Spleen (tissue), 13 donors: ENCODE measurements at places on chromosomes 3 and 15. TPM values are rescaled to one million over a fixed set of nuclear protein-coding genes. Genes with fewer than 3 reads are reported as not detected.

DNA sequence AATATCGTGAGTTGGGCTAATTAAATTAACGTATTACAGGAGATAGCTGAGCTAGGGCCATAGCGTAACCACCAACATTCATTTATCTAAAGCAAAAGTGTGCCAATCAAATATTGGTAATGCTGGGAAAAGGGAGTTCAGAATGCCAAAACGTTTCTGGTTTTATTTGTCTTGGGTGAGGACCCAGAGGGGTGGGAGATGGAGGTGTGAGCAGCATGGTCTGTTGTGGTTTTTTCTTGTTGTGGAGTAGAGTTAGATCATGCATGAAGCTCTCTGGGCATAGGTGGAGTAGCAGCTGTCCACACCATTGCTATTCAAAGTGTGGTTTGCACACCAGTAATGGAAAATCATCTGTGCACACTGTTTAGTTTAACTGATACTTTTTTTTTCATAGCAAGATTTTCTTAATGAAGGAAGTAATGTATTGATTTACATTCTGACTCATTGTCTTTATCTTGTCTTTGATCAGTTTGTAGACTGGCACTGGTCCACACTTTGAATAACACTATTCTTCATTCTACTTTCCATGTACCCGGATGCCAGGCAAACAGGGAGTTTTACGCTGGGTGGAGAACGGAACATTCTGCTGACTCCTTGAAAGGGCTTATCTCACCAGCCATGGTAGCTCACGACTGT is 50.8 kb upstream of the CRTC3 start:
- no peak for DNase-seq

GRCh38 chr3:42159706-42160472 is 68.7 kb downstream of the TRAK1 start:
- peak; percentile 77 for DNase-seq

Gene SNTN
- total RNA-seq = not detected

GRCh38 chr3:117302428-117302827 is 592.8 kb downstream of the TUSC7 start:
- DNase-seq = no peak

Gene ZNF385D
- 3.2 TPM for total RNA-seq

- DNase-seq = no peak
These were observed 6.7 kb downstream of the ZBTB47 start for GRCh38 chr3:42660131-42660715.

GRCh38 chr15:59174835-59175831 is 31.5 kb upstream of the LDHAL6B start:
- DNase-seq = no peak

DNA sequence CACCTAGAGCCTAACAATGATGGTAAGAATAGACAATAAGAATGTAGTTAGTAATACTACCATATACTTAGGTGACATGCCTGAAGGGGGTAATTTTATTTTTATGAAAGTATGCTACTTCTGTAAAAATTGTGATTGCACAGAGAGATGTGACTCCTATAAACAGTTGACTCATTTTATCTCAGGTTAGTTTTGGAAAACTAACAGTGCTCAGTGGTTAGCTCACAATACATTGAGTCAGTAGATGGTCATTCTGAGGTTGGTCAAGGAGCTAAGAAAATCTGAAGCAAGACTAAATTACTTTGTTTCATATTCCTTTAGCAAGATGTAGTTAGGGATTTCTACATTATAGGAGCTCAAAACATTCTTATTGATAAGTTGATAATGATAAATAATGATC is 271.0 kb downstream of the EDEM1 start:
- DNase-seq = no peak

- no peak for DNase-seq
These were observed 33.7 kb downstream of the FLNB start for GRCh38 chr3:58041826-58042324.

Gene CYP1A2
- not detected for total RNA-seq

Gene IL20RB
- 0.85 TPM for total RNA-seq

Gene AADACL2
- not detected for total RNA-seq

Gene TRH
- total RNA-seq = not detected

DNA sequence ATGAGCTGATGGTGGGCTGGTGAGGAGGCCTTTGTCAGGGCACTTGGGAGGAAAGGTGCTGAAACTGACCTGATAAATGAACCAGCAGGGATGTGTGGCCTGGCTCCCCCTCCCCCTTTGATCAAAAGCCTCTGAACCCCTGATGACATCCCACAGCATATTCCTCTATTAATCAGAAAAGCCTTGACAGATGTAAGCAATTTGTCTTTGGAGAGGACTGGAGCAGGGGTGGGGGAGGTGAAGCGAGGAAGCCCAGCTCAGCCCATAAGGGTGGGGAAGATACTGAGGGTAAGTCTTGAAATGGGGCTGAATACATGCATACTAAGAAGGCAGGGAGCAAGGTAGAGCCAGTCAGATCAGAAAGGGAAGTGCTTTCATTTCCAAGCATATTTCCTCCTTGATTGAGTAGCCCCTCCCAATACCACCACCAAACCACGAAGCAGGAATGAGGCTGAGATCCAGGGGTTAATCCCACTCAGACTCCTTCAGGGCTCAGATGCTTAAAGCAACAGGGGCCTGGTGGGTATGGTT is 34.7 kb upstream of the MRPS22 start:
- no peak for DNase-seq

GRCh38 chr3:14645453-14645852 is 6.1 kb upstream of the CCDC174 start:
- no peak for DNase-seq

- DNase-seq = no peak
These were observed 23.8 kb upstream of the CNTN6 start for GRCh38 chr3:1068985-1069384.
